ENCODE measurements at places on chromosomes 5 and 9.

DNA sequence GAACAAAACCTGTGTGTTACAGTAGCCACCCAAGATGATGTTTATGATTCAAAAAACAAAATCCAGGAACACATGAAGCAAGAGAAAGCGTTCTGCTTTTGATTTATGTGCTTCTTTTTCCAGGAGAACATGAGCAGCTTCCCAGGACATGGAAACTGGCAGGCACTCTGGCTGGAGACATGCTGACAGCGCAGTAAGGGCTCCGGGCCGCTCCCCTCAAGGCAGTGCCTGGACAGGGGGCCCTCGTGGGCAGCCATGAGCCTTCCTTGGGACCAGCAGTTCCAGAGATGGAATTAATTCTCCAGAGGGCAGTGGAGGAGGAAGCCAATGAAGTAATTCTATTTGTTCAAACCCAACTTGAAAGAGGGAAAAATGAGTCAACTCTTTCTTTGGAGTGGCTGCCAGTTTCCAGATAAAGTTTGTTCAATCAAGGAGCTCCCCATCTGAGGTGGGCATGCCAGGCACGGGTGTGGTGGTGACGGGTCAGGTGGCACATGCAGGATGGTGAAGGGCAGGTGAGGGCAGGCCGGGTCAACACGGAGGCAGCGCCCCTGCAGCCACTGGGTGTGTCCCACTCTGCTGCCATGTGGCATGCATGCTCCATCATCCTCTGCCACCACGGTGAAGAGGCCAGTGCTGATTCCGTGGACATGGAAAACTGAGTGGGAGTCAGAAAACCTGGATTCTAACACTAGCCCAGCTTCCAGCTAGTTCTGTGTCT lies 83.8 kb downstream of the OTULIN start:
- no peak for DNase-seq

- DNase-seq = no peak
These were observed 160.6 kb downstream of the NFIB start for GRCh38 chr9:14153310-14153720.

GRCh38 chr5:88842784-88843183 lies 40.2 kb downstream of the MEF2C start:
- DNase-seq = no peak

DNA sequence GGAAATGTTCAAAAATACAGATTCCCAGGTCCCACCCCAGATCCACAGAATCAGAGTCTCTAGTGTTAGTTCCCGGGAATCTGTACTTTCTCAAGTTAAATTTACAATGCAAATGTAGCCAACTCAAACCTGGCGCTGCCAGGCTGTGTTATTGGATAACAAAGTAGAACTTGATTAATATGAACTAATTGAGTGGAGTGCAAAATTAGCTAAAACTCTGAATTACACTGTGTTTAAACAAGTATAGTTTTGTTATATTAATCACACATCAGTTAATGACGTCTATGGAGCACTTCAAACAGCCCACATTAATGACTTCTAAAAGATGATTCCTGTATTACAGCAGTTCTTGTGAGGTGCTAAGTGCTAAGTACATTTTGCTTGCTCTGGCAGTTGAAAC lies 32.4 kb upstream of the CYFIP2 start:
- DNase-seq = no peak

DNA sequence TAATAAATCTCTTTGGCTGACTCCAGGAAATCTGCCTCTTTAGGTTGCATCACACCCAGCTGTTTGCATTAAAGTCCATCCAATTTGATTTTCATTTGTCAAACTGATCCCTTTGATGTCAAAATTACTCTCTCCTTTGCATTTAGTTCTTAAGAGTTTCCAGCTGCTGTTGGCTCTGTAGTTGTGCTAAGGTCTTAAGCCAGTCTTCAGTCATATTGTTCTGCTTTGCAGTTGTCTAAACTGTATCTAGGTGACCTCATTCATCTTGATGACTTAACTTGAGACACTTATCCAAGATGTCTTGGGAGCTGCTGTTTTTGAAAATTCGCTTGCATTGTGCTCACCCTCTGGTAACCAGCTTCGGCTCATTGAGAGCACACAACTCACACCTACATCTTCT lies 386.9 kb upstream of the TLE4 start:
- DNase-seq = no peak

DNA sequence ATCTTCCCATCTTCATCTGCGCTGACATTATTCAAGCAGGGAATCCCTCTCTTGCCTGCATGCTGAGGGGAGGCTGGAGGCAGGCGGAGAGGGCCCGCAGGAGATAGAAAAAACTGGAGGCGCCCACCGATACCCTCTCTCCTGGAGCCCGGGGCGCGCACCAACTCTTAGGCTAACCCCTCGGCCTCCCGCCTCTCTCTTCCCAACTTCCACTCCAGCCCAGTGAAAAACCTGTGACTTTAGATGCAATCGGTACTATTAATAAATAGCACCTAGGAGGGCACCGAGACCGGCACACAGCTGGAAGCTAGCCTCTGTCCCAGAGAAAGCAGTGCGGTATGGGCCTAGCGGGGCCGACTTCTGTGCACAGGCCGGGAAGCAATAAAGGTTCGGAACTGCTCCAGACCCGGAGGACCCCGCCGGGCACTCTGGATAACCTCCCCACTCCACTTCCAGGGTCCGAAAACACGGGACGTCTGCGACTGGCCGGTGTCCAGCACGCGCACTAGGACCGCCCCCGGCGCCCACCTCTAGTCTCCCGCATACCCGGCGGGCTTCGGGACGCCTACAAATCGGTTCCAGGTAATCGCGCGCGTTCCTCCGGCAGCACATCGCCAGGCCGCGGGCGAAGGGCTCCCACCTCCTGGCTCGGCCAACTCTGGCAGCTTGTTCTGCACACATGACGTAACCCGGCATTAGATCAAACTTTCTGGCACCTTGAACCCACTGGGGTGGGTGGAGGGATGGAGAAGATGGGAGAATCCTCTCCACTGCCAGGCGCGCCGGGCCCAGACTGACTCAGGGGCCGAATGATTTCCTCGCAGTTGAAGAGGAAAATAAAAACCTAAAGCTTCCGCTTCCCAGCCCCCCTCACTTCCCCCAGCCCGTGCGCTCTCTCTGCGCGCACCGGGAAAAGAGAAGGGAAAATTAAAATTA lies 1.4 kb downstream of the EFNA5 start:
- DNase-seq = no peak

- DNase-seq = no peak
These were observed 2.2 kb downstream of the HNRNPA0 start for GRCh38 chr5:137751869-137752491.

DNA sequence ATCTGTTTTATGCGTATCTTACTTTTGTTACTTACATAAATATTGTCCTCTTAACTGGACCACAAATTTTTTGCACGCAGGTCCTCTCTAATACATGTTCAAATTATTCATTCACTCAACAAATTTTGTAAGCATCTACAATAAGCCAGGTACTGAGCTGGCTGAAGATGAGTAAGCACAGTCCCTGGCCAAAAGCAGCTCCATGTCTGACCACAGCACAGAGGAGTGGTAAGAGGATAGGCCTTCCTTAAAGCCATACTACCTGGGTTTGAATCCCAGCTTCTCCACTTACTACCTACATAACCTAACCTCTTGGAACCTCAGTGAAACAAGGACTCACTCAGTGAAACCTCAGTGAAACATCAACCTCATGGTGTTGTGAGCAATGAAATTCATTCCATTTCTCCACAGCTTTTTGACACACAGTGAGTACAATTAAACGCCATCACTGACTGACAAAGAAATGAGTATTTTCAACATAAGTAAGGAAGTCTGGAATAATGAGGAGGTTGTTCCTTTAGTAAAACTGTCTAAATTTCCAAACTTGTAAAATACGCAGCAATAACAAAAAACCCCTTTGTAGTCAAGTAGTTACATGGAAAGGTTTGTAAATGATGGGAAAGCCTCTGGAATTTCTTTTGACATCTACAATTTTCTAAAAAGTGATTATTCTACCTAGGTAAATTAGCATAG lies 15.0 kb downstream of the PTAR1 start:
- DNase-seq = no peak

DNA sequence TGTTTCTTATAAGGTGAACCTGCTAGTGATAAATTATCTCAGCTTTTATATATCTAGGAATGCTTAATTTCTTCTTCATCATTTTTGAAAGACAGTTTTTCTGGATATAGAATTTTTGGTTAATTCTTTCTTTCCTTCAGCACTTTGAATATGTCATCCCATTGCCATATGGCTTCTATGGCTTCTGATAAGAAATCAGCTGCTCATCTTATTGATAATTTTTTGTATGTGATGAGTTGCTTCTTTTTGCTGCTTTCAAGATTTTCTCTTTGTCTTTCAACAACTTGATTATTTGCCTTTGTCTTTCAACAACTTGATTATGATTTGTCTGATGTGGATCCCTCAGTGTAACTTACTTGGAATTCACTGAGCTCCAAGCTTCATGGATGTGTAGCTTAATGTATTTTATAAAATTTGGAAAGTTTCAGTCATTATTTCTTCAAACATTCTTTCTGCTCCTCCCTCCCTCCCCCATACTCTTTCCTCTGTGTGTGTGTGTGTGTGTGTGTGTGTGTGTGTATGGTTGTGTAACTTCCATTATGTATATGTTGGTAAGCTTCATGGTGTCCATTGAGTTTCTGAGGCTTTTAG lies 243.9 kb downstream of the TLE1 start:
- no peak for DNase-seq

GRCh38 chr9:82600536-82601292 lies 462.2 kb downstream of the RASEF start:
- DNase-seq = no peak

- DNase-seq = no peak
These were observed 410.3 kb downstream of the DTWD2 start for GRCh38 chr5:118578093-118578492.

Measured in anterior cingulate cortex (tissue), 58 donors.